T-helper 1 cell (primary cell): ENCODE measurements at places on chromosomes 1 and 21.

GRCh38 chr1:101147381-101147780 is 89.4 kb upstream of the S1PR1 start:
- no peak for DNase-seq

DNA sequence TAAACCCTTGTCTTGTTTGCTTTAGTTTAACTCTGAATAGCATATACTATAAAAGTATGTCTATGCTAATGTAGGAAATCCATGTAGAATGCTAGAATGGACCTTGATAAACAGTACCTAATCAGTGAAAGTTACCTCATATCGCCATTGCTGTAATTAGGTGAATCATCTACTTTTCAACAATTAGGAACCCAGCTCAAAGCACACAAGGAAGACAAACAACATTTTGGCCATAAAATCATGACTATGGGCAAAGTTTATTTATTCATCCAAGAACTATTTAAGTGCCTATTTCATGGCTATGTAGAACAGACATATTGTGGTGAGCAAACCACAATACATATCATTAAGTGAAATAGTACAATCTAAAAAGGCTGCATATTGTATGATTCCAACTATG is 1043.2 kb downstream of the BRINP3 start:
- no peak for DNase-seq

DNA sequence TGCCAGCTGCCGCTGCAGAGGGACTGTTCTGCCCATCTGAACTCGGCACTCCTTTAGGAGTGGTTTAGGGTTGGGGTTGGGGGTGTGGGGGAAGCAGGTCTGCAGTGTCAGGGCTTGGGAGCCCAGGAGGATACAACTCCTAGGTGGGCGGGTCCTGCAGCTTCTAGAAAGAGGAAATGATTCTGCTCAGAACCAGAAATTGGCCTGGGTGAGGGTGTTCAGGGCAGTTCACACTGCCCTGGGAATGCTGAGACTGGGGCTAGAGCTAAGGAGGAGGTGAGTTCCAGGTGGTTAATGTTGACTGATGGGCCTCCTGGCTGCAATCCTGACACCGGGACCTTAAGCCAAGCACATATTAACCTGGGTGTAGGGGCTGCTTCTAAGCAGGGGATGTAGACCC is 4.8 kb upstream of the SLC26A9 start:
- no peak for DNase-seq

- no peak for DNase-seq
Measured at GRCh38 chr1:54272134-54272533, 72.2 kb downstream of the MRPL37 start.

DNA sequence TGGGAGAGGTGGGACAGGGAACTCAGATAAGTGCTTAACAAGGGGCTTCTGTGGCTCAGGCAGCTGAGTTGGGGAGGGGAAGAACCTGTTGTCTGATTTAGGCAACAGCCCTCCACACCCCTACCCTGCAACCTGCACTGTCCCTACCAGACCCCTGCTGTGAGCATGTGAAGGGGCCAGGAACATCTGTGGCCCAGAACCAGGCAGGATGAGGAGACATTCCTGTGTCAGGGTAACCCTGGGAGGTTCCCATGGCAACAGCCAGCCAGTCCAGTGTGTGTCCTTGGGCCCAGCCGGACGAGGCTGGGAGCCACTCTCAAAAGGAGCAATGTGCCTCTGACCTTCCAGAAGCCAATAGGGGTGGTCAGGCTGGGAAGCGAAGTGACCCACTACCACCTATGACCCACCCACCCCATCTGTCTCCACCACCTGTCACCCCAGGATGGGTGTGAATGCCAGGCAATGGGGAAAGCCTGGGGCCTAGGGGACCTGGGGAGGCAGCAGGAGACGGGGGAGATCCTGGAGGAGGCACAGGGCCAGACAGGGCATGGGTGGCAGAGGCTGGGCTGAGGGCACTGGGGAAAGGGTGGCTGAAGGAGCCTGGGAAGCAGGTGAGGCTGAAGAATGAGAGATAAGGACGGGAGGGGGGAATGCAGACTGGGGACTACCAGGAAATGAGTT is 5.0 kb upstream of the PMVK start:
- no peak for DNase-seq

DNA sequence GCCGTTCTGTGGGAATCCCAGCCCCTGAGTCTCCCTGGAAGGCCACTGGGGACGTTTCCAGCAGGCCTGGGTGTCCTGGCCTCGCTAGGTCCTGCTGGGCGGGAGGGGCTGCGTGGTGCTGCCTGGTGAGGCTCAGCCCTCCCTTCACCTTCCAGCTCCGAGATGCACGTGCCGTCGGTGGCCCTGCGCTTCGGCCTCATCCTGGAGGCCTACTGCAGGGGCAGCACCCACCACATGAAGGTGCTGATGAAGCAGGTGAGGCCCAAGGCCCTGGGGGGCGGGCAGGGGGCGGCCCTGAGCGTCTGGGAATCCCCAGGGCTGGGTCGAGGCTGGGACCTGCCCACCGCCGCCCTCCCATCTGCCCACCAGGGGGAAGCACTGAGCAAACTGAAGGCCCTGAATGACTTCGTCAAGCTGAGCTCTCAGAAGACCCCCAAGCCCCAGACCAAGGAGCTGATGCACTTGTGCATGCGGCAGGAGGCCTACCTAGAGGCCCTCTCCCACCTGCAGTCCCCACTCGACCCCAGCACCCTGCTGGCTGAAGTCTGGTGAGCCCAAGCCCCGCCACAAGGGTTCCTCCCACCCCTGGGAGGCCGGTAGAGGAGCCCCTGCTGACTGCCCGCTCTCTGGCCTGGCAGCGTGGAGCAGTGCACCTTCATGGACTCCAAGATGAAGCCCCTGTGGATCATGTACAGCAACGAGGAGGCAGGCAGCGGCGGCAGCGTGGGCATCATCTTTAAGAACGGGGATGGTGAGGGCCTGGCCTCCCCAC is 70.3 kb downstream of the PIK3CD start:
- DNase-seq, result peak; percentile 76

GRCh38 chr1:43348809-43349593 is 9.8 kb upstream of the CDC20 start:
- peak; percentile 37 for DNase-seq

GRCh38 chr1:24986372-24986965 is 56.4 kb upstream of the RUNX3 start:
- no peak for DNase-seq

GRCh38 chr1:81053826-81054225 is 746.9 kb upstream of the ADGRL2 start:
- DNase-seq, result no peak

DNA sequence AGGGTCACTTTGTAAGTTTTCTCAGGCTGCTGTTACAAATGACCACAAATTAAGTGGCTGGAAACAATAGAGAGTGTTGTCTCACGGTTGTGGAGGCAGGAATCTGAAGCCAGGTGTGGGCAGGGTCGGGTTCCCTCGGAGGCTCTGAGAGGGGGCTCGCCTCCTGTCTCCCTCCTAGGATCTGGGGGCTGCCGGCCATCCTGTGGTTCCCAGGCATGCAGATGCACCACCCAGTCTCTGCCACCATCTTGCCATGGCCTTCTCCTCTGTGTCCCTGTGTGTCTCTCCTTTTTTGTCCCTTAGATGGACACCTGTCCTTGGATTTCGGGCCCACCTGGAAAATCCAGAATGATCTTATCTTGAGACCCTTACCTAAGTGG is 4.8 kb downstream of the TP73 start:
- no peak for DNase-seq

DNA sequence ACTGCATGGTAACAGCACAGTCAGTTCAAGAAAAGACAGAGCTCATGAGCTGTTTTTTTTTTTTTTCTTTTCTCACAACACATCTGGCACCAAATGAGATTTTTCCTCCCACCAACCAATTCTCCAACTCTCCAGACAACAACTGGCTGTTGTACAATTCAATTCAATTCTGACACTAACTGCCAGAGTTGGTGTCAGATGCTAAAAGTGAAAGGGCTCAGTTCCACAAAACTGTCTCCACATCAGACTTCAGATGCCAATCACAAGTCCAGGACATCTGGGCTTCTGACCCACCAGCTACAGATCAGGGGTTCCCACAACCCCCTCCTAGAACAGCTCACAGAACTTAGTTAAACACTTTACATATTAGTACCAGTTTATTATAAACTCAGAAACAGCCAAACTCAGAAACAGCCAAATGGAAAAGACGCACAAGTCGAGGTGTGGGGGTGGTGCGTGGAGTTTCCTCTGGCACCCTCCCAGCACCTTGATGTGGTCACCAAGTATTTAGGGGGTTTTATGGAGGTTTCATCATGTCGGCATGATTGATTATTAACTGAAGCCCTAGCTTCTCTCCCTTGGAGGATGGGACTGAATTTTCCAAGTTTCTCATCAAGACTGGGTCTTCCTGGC is 39.2 kb upstream of the LRRC8D start:
- DNase-seq, result no peak

DNA sequence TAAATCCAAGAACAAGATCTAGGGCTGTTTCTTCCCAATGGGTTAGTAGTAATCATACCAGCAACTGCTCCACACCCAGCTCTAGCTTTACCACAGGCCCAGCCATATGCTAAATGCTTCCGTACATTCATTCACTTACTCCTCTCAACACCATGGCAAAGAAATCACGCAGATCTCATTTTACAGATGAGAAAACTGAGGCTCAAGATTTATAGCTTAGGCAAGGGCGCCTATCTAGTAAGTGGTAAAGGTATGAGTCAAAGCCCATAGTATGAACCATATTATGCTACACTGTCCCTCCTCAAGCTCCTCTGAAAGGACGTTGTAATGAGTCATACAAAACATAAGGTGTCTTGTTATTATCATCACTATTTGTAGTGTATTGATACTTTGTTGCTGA is 82.2 kb downstream of the NIBAN1 start:
- no peak for DNase-seq

GRCh38 chr1:1001057-1001783 is 1.3 kb upstream of the HES4 start:
- no peak for DNase-seq

DNA sequence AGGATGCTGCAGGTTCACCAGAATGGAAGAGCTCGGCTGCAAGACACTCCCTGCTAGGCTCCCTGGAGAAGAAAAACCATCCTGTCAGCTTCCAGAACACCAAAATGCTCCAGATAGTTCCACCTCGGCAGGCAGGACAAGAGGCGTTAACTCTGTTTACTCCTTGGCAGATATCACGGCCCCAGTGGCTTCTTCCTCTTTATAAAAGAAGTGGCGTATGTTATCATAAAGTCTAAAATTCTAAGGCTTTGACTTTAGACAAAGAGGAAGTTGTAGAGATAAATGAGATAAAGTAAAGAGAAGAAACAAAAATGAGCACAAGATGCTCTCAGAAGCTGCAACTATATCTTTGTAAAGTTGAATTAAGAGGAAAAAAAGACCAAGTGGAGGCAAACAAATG is 24.3 kb upstream of the MTF1 start:
- DNase-seq, result no peak

DNA sequence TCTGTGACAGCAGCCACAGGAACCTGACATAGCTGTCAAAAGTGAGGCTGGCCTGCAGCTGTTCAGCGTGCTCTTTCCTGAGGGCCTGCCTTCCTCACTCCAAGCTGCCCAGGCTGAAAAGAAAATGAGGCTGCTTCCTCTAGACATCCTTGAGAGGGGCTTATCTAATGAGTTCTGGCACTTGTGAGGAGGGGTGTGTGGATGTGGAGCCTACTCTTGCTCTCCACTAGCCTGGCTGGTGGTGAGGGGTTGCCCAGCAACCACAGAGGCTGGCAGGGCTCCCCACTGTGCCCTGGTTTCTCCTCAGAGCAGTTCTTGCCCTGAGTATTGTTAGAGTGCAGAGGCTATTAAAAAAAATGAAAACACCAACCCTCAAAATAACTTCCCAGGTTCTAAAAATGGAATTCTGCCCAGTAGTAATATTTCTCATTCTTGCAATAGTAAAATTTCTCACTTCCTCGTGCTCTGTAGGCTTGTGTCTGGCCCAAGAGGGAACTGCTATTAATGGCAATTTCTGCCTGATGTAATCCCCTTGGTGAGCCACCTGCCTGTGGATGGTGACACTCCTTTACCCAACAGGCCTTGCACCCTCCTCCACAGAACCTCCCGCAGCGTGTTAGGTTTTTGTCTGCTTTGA is 52.6 kb upstream of the EPS8L3 start:
- no peak for DNase-seq

DNA sequence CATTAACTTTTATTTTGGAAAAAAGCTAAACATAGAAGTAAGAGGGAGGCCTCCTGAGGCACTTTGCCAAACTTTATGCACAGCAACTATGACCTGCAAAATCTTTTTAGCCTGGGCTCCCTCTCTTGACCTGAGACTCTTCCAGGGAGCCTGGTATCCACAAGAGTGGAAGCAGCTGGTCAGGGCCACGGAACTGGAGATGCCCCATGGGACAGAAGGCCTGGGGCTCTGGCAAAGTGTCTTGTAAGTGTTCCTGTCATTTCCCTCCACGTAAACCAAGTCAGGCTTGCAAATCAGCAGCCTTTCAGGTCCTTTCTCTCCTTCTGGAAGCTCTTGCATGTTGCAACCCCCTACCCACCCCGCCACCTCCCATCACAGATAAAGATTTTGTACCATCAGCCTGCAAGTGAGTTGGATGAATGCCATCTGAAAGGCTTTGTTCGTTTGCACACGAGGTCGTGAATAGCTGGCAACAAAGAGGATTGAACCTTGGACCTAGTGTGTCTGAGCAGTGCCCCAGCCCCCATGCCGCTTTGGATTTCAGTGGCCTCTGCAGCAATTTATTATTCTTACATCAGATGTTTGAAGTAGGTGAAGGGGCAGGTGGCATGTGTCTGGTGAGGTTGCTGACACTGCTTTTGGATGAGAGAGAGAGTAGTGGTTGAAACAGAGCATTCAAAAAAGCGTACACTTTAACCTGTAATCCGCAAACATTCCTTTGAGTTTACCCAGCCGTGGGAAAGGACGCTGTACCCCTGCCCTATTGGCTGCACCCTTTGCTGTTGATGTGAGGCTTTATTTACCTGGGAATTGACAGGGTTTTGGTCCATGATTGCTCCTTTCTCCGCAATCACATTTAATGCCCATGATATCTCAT is 91.6 kb downstream of the GALNT2 start:
- no peak for DNase-seq

GRCh38 chr1:12078938-12079861 is 16.1 kb downstream of the TNFRSF8 start:
- DNase-seq, result peak; percentile 67

DNA sequence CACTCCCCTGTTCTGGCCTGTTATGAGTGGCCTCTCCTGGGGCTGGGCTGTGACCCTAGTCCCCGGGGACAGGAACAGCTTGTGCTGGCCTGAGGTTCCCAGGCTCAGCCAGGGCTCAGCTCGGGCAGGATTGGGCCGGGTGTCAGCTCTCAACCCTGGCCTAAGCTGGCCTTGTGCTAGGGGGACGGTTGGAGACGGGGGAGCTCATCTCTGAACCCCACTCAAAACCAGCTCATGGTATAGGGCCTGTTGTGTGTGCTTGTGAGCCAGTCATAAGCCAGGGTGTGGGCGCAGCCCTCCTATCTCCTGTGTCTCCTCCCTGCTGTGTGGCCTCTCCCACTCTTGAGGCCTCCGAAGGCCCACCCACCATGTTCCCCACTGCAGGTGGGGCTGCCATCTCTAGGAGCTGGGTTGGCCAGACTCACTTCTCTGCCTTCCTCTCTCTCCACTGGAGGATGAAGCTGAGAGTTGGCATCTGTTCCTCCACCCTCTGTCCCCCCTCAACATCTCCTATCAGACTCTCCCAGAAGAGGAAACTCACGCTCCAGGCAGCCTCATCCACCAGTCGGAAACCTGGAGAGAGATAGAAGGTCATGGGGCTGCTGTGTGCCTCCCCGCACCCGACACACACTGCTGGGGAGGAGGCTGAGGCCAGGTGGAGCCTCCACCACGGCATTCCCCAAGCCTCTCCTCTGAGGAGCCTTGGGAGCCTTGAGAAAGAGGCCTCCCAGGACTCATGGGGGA is 1.4 kb downstream of the PEAR1 start:
- no peak for DNase-seq

GRCh38 chr21:46082713-46082962 is 15.3 kb upstream of the COL6A2 start:
- DNase-seq, result no peak
